ENCODE measurements at places on chromosomes 12 and 14. TPM values are rescaled to one million over a fixed set of nuclear protein-coding genes. Genes with fewer than 3 reads are reported as not detected.

DNA sequence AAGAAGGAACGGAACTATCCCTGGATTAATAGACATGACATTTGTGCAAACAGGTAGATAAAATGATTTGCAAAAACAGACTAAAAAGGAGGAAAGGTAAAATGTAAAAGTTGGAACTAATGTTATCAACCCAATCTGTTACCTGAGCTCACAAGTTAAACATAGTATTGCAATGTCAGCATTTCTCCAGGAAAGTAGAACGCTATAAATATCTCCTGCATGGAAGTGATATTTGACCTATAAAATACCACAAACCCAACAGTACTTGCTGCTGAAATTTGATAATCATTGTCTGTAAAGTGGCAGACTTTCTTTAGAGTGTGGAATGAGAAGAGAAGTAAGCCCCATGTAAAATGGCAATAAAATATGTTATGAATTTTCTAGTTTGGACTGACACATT is 1435.7 kb downstream of the LRFN5 start:
- no peaks in the 10 kb centered on the region for H3K4me1 ChIP-seq
- no peaks in the 10 kb centered on the region for H3K36me3 ChIP-seq
- no peak for DNase-seq
- no peaks in the 10 kb centered on the region for H3K27me3 ChIP-seq
- H3K27ac ChIP-seq: no peak overlapping the region

- no peaks in the 10 kb centered on the region for H3K27me3 ChIP-seq
- no peak overlapping the region for H3K27ac ChIP-seq
- H3K36me3 ChIP-seq: peaks cover 30% of the 10 kb centered on the region
- H3K4me1 ChIP-seq: no peaks in the 10 kb centered on the region
- H3K4me3 ChIP-seq: no peak overlapping the region
These were observed 788 bp downstream of the TEX52 start for GRCh38 chr12:2856051-2856450.

DNA sequence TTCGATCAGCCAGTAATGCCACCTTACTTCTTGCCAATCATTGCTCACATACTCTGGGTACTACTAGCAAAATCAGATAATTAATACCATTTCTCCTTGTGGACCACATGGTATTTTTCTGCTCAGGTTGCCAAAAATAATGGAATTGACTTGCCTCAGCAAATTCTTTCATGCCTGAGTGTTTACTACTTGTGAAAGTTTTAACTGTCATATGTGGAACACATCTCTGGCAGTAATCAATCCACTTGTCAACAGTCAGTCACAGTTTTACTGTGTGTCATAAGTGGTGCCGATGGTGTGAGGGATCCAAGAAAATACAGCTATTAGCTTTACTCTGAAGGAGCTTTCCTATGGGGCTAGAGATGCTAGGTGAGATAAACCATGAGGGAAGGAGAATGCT is 55.3 kb upstream of the ATF1 start:
- H3K27me3 ChIP-seq: no peaks in the 10 kb centered on the region
- H3K4me1 ChIP-seq: peaks cover 36% of the 10 kb centered on the region
- no peak overlapping the region for H3K4me3 ChIP-seq
- peaks cover 34% of the 10 kb centered on the region for H3K36me3 ChIP-seq
- DNase-seq: no peak

DNA sequence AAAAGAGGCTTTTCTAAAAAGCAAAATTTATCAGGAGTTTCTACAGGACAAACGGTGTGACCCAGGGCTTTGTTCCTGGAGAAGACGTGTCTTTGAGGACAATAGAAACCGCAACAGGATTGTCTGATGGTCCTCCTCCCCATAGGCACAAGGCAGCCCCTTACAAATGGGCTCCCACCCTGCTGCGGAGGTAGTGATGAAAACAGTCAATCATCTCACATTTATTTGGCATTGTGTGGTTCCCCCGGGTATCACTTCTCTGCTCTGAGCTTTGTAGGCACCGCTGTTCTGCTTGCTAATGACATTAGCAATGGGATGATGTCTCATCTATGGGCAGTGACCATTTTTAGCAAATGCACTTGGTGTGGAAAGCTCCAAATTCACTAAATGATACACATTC is 155.5 kb upstream of the TMPO start:
- H3K4me1 ChIP-seq: no peaks in the 10 kb centered on the region
- H3K27ac ChIP-seq: no peak overlapping the region
- H3K27me3 ChIP-seq: no peaks in the 10 kb centered on the region
- H3K4me3 ChIP-seq: no peak overlapping the region

- H3K27me3 ChIP-seq: no peaks in the 10 kb centered on the region
- H3K4me3 ChIP-seq: no peak overlapping the region
- no peak for DNase-seq
- H3K27ac ChIP-seq: no peak overlapping the region
- H3K4me1 ChIP-seq: no peaks in the 10 kb centered on the region
These were observed 13.5 kb upstream of the FAM234B start for GRCh38 chr12:13030541-13031291.

DNA sequence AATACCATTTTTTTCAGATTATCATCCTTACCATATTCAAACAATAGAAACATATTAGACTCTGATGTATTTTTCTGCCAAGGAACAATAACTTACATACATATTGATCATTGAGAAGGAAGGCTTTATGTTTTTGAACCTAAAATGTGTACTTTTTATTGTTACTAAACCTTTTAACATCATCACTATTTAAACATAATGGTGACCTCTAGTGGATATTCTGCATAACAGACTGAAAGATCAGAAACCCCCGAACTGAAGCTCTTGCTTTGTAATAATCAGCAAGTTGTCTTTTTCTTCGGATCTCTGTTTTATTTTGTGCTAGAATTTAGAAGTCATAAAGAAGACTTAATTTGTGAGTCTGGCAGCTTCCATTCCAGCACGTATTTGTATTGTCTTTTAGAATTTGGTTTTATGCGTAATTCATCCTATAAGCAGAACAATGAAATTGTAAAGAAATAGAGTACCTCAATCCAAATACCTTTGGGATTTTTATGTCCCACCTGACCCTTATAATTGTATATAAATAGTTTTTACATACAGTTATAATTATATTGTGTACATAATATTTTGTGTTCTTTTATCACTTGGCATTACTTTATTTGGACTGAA is 125.9 kb upstream of the ATF1 start:
- H3K4me1 ChIP-seq: peaks cover 42% of the 10 kb centered on the region
- peak; percentile 72 for DNase-seq
- no peak overlapping the region for H3K27ac ChIP-seq

DNA sequence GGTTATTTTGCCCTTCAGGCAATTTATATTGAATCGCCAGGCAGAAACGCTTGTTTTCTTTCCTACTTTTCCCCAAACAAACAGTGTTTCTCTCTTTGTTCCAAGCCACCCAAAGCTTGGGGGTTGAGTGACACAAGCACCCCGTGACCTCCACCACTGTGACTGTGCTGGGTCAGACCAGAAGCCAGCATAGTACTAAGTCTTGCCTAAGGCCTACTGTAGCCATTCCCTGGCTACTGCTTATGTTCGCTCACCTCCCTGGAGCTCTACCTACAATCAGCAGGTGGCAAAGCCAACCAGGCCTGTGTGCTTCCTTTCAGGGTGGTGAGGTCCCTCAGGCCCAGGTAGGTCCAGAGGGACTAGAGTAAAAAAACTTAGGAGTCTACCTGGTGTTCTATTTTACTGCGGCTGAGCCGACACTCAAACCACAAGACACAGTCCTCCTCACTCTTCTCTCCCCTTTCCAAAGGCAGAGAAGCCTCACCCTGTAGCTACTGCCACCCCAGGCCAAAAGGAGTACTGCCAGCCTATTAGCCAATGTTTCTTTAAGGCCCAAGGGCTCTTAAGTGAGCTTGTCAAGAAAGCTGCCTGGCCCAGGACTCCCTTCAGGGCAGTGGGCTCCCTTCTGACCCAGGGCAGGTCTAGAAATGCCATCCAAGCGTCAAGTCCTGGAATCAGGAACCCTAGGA is 411.8 kb upstream of the MIS18BP1 start:
- peak; percentile 7 for DNase-seq
- no peaks in the 10 kb centered on the region for H3K27me3 ChIP-seq
- H3K4me3 ChIP-seq: no peak overlapping the region
- no peaks in the 10 kb centered on the region for H3K36me3 ChIP-seq

DNA sequence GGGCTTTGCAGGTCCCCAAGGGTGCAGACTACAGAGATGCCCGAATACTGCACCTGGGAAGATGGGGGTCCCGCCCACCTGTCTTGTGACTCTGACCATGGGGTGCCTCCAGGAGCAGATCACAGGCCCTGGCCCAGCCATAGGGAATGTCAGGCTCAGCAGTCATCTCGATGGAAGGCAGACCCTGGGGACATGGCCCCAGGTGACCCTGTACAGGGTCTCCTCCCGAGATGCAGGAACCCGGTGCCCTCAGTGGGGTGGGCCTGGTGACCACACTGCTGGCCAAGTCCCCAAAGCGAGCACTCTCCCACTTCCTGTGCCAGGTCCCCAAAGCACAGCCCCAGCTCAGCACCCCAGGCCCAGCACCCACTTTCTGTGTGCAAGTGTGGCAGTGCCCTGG is 903.7 kb upstream of the USP15 start:
- H3K36me3 ChIP-seq: no peaks in the 10 kb centered on the region
- no peak overlapping the region for H3K27ac ChIP-seq
- no peak for DNase-seq
- H3K27me3 ChIP-seq: no peaks in the 10 kb centered on the region

- H3K4me1 ChIP-seq: no peaks in the 10 kb centered on the region
- peaks cover 58% of the 10 kb centered on the region for H3K27me3 ChIP-seq
- DNase-seq: peak; percentile 71
These were observed 154.9 kb downstream of the ASCL4 start for GRCh38 chr12:107929436-107929835.

DNA sequence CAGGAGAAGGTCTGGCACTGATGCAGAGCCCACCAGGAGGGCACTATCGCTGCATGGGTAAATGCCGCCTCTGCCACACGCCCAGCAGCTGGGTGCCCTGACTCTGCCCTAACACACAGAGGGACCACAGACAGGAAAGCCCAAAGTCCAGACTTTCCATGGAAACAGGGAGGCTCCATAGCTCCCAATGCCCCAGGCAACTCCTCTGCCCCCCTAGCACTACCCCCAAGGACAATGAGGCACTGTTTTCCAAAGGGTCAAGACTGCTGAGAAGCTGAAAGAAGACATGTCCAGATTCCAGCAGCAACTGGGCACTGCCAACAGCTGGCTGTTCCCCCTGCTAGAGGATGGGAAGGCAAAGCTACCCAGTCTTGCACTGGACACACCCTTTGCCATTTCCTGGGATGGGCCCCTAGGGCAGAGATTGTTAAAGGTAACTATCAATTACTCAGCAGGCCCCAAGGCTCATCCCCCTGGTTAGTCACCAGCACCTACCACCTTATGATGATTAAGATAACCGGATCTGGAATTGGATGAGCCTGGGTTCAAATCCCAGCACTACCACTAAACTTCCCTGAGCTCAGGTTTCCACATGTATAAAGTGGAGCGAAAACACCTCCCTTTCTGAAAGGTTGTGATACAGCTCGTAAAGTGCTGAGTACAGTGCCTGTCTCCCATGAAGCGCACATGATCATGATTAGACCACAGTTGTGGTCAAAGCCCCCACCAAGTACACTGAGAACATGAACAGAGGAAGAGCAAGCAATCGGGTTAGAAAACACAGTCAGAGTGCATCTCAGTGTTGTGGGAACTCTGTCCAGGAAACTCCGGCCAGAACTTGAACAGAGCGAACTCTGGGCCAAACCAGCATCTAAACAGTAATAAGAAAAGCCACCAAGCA is 3.3 kb downstream of the PXN start:
- H3K4me1 ChIP-seq: peaks cover 34% of the 10 kb centered on the region
- DNase-seq: no peak
- no peaks in the 10 kb centered on the region for H3K36me3 ChIP-seq
- H3K27me3 ChIP-seq: no peaks in the 10 kb centered on the region
- no peak overlapping the region for H3K27ac ChIP-seq

GRCh38 chr12:131383741-131384543 is 326.9 kb upstream of the SFSWAP start:
- H3K4me3 ChIP-seq: no peak overlapping the region
- no peaks in the 10 kb centered on the region for H3K36me3 ChIP-seq
- no peaks in the 10 kb centered on the region for H3K27me3 ChIP-seq
- no peak overlapping the region for H3K27ac ChIP-seq
- H3K4me1 ChIP-seq: peaks cover 13% of the 10 kb centered on the region

DNA sequence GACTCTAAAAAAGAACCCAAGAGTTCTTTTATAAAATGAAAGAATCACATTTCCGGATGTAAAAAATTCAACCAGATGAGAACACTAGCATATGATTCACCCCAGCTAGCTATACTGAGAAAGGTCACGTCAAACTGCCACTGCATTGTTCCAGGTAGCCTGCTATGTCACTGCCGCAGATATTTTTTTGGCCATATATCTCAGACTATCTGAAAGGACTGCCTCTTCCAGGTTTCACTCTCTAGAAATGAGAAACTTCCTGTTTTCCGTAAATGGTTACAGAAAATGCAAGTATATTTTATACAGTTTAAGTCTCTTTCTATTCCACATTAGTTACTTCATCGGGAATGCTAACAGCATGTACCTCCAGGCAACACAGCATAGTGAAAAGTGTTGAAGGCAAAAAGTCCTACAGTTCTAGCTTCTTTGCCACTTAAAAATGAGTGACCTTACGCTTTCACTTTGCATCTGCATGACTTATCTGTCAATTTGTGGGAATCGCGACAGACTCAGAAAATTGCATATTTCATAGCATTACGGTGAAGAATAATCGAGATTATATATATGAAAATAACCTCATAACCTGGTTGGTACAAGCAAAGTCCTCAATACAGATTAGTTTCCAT is 105.2 kb downstream of the MED13L start:
- no peak for DNase-seq
- no peak overlapping the region for H3K4me3 ChIP-seq
- no peak overlapping the region for H3K27ac ChIP-seq
- H3K4me1 ChIP-seq: peaks cover 19% of the 10 kb centered on the region
- H3K36me3 ChIP-seq: no peaks in the 10 kb centered on the region

DNA sequence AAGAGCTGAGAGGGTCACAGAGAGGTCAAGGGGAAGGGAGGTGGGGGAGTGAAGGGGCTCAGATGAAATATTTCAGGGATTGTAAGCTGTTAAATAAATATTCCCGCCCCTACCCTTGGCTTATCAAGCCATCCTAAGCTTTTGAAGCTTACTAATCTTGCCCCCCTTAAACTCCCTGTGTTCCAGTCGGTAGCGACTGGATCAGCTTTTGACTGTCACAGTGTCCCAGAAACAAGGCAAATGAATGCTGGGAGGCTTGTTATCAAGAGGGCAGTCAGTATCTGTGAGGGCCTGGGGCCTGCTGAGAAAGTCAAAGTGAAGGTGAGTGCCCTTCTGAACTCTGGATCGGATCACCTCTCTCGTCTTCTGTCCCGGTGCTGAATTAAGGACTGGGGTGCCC is 128.1 kb downstream of the DACT1 start:
- no peak overlapping the region for H3K27ac ChIP-seq
- H3K4me3 ChIP-seq: no peak overlapping the region
- H3K27me3 ChIP-seq: no peaks in the 10 kb centered on the region
- H3K4me1 ChIP-seq: no peaks in the 10 kb centered on the region
- DNase-seq: no peak

The AVPR1A gene
- total RNA-seq: 1.9 TPM

The ALG10B gene
- total RNA-seq: 13.8 TPM

The M6PR gene
- 138 TPM for total RNA-seq
